ENCODE measurements at places on chromosomes 11 and 22.

- DNase-seq, result no peak
Measured at GRCh38 chr11:29231991-29232390, 784.8 kb downstream of the KCNA4 start.

DNA sequence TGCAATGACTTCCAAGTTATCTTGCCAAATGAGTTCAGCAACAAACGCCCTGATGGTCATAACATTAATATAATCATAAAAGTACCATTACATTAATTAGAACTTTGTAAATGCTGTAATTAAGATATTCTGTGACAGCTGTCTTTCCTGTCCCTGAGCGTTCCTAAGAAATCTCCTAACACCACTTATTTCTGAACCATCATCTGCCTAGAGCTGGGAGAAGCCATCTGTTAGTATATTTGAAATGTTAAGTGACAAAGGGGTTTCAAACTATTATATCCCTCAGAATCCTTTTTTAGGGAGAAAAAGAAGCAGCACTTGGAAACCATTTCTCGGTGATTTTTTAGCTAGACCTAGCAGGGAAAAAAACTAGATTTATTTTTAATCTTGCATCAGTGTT is 657.5 kb downstream of the FAM181B start:
- no peak for DNase-seq

DNA sequence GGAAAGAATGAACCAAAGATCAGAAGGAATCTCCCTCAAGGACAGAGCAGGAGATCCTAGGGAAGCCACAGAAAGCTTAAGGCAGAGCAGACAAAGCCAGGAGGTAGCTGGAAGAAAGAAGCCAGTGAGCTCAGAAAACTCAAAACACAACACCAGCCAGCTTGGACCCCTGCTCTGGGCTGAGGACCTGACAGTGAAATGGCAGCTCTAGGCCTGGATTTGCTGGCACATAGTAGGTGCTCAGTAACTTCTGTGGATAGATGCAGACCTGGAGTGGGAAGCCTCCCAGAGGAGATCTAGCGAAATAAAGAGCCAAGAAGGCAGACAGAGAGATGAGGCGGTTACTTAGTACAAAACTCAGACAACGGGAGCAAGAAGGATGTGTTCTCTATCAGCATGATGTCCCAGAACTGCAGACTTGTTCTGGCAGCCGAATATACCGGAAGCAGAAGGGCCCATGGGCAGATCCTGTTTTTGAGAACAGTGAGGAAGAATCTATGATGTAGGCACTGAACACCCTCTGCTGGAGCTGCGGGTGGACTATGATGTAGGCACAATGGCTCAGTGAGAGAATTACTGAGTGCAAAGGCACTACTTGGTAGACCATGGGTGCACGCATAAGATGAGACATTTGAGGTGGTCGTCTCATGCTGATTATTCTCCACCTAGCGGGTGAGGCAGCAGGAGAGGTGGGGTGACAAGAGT is 4.8 kb downstream of the ROBO4 start:
- DNase-seq, result no peak

GRCh38 chr11:65906602-65907001 is 6.4 kb upstream of the FOSL1 start:
- no peak for DNase-seq

GRCh38 chr11:124483422-124483821 is 37.9 kb upstream of the OR8B8 start:
- DNase-seq, result no peak

DNA sequence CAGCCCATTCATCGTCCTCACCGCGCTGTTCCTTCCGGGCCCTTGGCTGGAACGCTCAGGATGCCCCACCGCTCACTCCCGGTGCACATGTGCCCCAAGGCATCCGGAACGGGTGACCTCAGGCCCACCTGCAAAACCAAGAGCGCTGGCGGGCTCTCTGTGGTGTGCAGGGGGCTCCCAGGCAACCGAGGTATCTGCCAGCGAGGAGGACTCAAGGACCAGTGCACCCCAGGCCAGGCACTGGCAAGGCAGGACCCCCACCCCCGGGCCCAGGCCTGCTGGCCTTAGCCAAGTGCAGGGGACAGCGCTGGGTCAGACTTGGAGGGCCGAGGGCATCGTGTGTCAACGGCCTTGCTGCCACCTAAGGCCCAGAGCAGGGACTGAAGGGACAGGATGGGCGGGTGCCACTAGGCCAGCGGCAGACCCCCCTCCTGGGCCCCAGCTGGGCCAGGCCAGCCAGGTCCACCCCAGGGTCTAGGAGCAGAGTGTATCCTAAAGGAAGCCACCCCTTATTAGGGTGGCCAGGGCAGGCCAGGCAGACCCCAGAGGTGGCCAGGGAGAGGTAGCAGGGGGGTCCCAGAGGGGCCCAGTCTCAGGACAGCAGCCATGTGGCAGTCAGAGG is 8.5 kb downstream of the TNNT3 start:
- DNase-seq, result no peak
